ENCODE measurements at places on chromosomes 16 and 17.

GRCh38 chr17:68863091-68863652 is 92.0 kb downstream of the ABCA8 start:
- DNase-seq: no peak

- DNase-seq: no peak
Measured at GRCh38 chr16:53629151-53629550, 74.5 kb downstream of the RPGRIP1L start.

DNA sequence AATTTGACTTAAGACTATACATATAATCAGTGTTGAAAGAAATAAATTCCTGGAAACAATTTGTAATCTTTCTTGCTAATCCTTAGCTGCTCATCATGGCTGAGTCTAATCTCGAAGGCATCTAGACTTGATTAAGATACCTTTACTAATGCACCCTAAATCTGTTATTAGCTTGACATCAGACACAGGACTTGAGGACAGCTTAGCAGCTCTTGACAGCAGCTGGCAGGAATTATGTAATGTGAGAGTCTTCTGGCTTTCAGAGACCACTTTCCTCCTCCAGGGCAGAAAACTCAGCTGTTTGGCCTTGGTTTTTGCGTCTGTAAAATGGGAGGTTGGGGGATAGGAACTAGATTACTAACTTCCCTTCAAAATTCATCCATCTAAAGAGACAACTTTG is 7.1 kb upstream of the MPP2 start:
- DNase-seq: no peak

- no peak for DNase-seq
Measured at GRCh38 chr17:50052241-50052796, 3.6 kb upstream of the ITGA3 start.

GRCh38 chr16:56513091-56513490 is 6.7 kb downstream of the BBS2 start:
- no peak for DNase-seq

GRCh38 chr16:73060892-73061490 is 13.1 kb upstream of the ZFHX3 start:
- DNase-seq: no peak

- no peak for DNase-seq
Measured at GRCh38 chr16:67199011-67199807, at the start of gene ELMO3. ELMO3 (plus strand) TSS chr16:67199131; CDS start chr16:67199327, 196 bp downstream.

GRCh38 chr17:13099926-13100325 is 82.1 kb upstream of the ELAC2 start:
- no peak for DNase-seq

GRCh38 chr17:57518587-57519581 is 226.2 kb downstream of the CCDC182 start:
- DNase-seq: no peak

- DNase-seq: no peak
Measured at GRCh38 chr17:68505951-68506350, 6.3 kb upstream of the PRKAR1A start.

- no peak for DNase-seq
Measured at GRCh38 chr17:8133399-8133798, 9.5 kb upstream of the HES7 start.

GRCh38 chr17:4710693-4711634 is 532 bp downstream of the ARRB2 start:
- peak; percentile 32 for DNase-seq

- no peak for DNase-seq
Measured at GRCh38 chr16:19131825-19132218, 18.1 kb downstream of the ITPRIPL2 start.

DNA sequence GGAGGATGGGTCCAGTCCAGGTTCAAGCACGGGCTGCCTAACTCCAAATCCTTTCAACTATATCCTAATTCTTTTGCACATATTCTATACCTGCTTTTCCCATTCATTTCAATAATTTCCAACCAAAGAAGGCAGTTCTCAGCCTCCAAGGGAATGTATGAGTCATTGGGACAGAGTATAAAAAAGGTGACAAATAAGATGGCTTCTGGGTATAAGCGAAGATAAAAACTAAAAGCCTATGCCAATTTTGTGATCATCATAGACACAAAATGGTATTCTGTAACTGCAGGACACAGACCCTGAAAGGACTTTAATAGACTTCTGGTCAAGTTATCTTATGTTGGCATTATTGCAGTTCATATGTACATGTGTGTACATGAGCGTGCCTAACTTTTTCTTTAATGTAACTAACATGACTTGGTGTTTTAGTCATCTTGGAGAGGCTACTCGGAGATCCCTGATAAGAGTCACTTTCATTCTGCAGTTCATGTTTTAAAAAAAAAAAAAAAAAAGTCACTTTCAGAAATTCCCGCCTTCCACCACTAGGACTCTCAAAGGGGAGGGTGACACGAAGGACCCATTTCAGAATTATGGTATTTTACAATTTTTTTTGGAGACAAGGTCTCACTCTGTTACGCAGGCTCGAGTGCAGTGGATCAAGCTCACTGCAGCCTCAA is 17.3 kb downstream of the COG1 start:
- no peak for DNase-seq

- no peak for DNase-seq
Measured at GRCh38 chr17:10211666-10212065, 13.3 kb upstream of the GAS7 start.

DNA sequence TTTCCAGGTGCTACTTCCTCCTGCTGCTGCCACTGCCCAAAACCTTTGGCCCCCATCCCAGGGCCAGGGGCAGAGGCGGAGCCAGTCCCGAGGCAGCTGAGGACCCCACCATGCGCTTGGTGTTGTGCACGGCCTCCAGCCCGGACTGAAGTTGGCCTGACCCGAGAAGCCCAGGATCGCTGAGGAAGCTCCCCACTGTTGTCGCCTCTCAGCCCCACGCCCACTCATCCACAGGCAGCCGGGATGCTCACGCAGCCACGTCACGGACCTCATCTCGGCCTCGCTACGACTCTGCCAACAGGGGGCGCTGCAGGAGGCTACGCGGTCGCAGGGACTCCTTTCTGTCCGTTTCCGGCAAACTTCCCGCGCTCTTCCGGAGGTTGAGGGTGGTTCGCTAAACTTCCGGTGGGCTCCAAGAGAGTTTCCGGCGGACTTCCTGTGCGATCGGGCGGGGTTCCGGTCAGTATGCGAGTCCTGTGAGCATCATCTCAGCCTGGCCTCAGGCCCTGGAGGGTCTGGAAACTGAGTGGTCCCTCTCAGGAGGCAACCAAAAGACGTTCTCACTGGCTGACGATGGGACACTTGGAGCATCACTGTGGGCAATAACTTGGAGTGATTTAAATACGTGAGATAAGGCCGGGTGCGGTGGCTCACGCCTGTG is 12.4 kb downstream of the ZG16B start:
- peak; percentile 81 for DNase-seq

GRCh38 chr16:53999841-54000240 is 286.7 kb downstream of the IRX3 start:
- DNase-seq: no peak

DNA sequence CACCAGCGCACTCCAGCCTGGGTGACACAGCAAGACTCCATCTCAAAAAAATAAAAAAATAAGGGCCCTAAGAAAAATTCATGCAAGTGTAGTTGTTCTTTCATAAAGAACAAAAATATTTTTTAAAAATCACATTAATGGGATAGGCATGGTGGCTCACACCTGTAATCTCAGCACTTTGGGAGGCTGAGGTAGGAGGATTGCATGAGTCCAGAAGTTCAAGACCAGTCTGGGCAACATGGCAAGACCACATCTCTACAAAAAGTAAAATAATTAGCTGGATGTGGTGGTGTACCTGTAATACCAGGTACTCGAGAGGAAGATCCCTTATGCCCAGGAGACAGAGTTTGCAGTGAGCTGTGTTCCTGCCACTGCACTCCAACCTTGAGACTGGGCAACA is 15.2 kb upstream of the BRIP1 start:
- DNase-seq: no peak

- DNase-seq: no peak
Measured at GRCh38 chr17:48642059-48642842, 16.1 kb upstream of the HOXB9 start.

- DNase-seq: no peak
Measured at GRCh38 chr17:50692448-50693035, 15.2 kb downstream of the ANKRD40 start.

Data from activated CD4-positive, alpha-beta T cell treated with anti-CD3 and anti-CD28 coated beads, Interleukin-2, amount 50 U/mL, for 24 hours (primary cell).